ENCODE measurements at places on chromosomes 12 and 14.

DNA sequence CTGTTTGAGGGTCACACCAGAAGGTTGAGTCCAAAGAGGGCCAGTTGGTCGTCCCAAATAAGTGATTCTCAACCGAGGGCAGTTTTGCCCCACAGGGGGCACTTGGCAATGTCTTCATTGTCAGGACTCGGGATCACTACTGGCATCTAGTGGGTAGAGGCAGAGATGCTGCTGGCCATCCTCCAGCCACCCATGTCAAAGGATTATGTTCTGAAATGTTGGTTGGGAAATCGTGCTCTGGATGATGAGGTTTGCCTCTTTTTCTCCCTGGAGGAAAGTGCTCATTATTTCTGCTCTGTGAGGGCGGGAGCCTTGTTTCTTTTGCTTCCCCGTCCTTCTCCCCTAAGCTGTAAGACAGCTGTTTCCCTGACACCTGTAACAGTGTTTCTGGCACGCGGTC is 3.6 kb downstream of the ZNF839 start:
- DNase-seq: peak; percentile 54

- DNase-seq: no peak
Observed at GRCh38 chr14:70987041-70987440, 79.8 kb downstream of the PCNX1 start.

GRCh38 chr12:87238466-87238865 is 790.7 kb downstream of the C12orf50 start:
- no peak for DNase-seq

DNA sequence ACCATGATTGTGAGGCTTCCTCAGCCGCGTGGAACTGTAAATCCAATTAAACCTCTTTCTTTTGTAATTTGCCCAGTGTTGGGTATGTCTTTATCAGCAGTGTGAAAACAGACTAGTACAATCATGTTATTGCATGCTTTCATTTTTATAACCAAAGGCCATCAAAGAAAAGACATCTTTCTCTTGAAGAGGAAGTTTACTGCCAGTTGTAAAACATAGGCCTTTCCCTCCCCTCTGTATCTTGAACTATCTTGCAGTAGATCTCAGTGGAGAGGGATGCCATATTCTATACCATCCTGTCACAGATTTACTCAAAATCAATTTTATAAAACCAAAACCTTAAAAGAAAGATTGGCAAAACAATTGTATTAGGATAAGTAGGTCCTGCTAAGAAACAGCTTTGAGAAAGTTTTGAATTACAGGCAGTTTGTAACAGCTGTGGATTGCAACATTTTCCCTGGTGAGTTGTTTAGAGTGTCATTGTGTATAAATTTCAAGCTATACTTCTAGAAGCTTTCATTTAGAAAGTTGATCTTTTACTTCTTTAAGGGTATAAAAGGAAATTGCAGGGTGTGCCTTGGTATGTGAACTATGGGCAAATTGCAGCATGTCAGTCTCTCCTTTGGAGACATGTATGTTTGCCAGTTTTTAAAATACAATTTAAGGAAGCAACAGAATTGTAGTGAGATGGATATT is 128.0 kb downstream of the ATP23 start:
- no peak for DNase-seq

GRCh38 chr12:58500399-58500798 is 419.9 kb downstream of the LRIG3 start:
- no peak for DNase-seq

All from brain pericyte (primary cell).